ENCODE measurements at places on chromosomes 5 and 9.

DNA sequence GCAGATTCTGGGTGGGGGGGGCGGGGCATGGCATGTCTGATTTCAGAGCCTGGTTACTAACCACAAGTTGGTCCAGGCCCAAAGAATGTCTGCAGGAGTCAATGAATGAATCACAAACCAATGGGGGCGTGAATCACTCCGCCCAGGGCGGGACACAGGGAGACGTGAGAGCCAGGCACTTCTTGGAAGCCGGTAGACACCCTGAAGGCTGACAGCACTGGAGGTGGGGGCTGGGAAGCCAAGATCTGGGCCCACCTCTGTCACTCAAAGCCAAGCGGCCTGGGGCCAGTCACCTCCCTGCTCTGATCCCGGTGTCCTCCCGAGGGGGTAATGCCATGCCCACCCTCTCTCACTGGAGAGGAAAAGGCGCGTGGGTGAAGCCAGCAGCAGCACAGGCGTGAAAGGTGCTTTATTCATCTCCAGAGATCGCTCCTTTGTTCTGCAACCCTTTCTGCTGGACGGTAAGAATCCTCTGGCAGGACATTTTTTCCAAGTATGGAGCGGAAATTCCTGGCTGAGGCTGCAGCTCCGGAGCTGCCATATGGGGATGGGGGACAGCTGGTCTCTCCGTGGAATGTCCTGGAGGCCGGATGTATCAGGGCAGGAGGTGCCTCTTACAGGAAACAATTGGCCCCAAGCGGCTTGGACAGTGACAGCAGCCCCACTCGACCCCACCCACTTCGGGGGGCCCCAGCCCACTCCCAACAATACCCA lies 85.0 kb downstream of the STK10 start:
- DNase-seq: peak; percentile 61

GRCh38 chr9:3329361-3329760 lies 196.4 kb downstream of the RFX3 start:
- DNase-seq: no peak

DNA sequence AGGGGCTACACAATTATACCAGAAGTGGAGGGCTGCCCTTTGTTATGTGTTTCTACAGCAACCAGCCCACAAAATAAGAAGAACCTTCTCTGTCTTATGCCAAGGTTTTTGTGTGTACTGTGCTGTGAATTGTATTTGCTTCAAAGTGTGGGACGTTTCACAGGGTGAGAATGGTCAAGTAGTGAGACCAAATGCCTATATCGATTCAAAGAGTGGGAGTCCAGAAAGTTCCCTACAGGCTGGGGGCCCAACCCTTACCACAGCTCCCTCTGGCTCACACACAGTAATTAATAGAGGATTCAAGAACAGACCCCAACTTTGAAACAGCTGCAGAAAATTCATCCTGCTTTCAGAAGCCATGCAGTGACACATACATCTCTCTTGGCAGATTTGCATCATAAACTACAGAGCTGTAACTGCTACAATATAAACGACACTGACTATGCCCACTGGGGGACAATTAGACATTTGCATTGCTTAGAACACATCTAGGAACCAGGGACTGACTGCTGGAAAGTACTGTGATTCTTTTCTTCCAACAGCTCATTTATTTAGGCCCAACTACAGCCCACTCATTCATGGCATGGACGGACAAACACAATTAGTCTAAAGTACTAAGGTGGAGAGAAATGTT lies 12.8 kb downstream of the ENC1 start:
- DNase-seq: no peak

DNA sequence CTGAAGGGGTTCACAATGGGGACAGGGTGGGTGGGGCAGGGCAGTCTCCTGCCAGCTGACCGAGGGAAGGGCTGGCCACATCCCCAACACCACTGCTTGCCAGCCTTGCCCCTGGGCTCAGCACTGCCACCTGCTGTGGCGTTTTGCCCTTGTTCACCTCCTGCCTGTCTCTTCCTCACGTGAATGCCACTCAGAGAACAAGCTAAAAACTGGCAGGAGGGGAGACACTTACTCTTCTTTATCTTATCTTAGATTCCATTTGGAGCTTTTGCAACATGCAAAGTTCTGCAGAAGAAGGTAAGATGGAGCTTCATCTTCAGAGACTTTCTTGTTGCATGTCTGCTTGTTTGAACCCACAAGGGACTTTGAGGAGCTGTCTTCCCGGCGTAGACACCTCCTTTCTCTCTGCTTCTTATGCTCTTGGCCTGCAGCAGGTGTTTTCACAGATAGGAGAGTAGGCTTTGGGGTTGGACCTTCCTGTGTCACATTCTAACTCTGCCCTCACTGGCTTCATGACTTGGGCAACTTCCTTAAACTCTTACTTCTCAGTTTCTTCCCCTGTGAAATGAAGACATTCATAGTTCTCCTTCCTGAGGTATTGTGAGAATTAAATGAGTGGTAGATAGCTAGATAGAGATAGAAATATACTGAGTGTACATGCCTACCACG lies 4.1 kb downstream of the LRSAM1 start:
- DNase-seq: peak; percentile 43

- DNase-seq: no peak
These were observed 8.2 kb downstream of the TMEM232 start for GRCh38 chr5:110718311-110718710.

DNA sequence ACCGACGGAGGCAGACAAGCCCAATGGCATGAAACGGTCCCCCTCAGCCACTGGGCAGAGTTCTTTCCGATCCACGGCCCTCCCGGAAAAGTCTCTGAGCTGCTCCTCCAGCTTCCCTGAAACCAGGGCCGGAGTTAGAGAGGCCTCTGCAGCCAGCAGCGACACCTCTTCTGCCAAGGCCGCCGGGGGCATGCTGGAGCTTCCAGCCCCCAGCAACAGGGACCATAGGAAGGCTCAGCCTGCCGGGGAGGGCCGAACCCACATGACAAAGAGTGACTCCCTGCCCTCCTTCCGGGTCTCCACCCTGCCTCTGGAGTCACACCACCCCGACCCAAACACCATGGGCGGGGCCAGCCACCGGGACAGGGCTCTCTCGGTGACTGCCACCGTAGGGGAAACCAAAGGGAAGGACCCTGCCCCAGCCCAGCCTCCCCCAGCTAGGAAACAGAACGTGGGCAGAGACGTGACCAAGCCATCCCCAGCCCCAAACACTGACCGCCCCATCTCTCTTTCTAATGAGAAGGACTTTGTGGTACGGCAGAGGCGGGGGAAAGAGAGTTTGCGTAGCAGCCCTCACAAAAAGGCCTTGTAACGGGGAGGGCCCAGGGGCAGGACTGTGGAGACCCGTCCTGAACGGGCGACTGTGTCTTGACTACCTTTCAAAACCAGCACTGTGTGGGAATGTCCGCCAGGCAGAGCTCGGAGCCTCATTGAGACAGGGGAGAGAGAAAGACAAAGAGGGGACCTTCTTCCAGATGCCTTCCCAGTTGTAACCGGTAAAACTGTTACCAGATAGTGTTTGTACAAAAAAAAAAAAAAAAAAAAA lies 29.9 kb downstream of the CD180 start:
- DNase-seq: peak; percentile 82

Measured in activated CD4-positive, alpha-beta T cell treated with anti-CD3 and anti-CD28 coated beads for 48 hours (primary cell).